ENCODE measurements at places on chromosomes 16 and 17. TPM values are rescaled to one million over a fixed set of nuclear protein-coding genes. Genes with fewer than 3 reads are reported as not detected.

ALDOA gene
- 1,576 TPM for total RNA-seq

DNA sequence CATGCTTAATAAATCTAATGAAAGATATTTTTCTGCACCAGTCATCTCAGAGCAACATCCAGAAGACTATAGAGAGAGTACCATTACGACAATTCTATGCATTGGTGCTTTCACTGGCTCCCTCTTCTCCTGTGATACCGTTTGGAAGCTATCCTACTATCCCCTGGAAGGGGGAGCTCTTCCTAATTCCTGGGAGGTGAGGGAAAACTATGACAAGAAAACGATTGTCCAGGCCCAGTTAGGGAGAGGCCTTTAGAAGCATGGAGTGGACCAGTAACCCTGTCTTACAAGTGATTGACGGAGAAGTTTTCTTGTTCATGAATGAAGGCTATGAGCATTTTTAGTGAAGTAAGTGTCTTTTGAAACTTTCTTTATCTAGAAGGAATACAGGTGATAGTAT is 150.2 kb downstream of the TANC2 start:
- DNase-seq, result no peak

CSF3 gene
- total RNA-seq, result not detected

DNA sequence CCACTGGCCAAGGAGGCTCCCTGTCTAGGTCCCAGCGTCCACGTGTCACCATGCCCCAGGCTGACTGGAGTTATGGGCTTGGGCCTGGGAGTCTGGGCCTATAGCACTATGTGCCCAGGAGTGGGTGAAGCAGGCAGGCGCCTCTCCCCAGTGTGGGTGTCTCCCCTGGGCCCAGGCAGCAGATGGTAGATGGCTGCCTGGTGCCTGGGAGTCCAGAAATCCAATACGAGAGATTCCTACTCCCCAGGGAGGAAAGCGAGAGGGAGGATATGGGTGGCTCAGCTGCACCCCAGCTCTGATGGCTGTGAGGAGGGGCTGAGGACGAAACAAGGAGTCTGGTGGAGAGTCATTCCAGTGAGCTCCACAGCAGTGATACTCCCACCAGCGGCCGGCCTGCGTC is 5.0 kb downstream of the KCNH6 start:
- DNase-seq, result no peak

DNA sequence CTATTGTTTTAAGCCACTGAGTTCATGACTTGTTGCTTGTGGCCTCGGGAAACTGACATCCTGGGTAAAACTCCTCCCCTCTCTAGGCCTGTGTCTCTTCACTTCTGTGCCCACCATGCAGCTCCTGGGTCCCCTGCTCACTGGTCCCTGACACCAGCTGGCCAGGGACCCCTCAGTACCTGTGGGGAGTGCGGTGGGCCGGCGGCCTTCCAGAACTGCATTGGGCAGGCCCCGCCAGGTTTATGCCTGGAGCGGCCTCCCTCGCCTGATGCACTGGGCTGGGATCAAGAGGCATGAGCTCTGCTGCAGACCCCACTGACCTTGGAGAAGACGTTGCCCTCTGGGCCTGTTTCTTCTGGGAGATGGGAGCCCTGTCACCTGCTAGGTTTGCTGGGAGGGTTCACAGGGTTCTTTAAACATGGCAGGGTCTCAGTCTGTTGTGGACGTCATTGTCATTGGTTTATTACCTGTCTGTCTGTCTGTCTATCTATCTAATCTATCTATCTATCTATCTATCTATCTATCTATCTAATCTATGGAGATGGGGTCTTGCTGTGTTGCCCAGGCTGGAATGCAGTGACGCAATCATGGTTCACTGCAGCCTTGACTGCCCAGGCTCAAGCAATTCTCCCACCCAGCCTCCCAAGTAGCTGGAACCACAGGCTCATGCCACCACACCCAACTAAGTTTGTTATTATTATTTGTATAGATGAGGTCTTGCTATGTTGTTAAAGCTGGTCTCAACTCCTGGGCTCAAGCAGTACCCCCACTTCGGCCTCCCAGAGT is 21.5 kb upstream of the RMI2 start:
- no peak for DNase-seq

DNA sequence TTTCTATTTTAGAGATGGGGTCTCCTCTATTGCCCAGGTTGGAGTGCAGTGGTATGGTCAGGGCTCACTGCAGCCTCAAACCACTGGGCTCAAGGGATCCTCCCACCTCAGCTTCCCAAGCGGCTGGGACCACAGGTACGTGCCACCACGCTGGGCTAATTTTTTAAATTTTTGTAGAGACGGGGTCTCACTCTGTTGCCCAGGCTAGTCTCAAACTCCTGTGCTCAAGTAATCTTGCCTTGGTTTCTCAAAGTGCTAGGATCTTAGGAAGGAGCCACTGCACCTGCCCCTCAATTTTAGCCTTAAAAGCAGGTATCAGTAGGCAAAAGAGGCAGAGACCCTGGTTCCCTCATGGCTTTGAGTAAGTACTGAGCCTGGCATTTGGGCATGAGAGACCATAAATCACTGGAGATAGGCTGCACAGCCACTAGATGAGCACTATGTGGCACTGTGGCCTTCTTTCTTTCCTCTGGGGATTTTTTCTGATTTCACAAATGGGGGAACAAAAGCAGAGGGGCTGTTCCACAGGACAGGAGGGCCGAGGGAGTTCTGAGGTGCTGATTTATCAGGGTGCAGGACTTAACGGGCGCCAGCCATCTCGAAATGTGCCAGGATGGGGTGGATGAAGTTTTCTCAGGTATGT is 82.2 kb downstream of the PLXDC1 start:
- peak; percentile 54 for DNase-seq

BAIAP3 gene
- 0.56 TPM for total RNA-seq

ZNF423 gene
- total RNA-seq, result under 0.01 TPM

GRCh38 chr17:82793974-82794630 is 42.2 kb downstream of the TBCD start:
- DNase-seq, result no peak

DNA sequence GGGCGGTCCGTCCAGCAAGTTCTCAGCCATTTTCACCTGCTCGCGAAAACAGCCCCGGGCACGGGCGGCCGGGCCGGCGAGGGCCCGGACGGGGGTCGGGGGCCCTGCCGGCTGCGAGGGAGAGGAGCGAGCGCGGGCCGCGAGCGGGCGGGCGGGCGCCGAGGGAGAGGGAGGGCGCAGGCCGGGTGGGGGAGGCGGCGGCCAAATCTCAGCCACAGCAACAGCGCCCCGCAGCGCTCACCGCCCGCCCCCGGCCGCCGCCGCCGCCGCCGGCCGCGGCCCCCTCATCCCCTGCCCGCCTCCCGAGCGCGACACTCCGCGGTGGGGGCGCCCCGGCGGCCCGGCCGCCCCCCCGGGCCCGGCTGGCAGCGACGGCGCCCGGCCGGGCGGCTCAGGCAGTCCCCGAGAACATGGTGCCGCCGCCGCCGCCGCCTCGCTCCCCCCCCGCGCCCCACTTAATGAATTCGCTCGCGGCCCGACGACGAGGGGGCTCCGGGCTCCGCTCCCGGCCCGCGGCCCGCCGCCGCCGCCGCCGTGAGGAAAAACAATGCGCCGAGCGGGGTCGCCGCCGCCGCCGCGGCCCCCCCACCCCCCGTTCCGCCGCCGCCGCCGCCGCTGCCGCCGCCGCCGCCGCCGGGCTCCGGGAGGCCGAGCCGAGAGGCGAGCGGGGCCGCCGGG is 487 bp downstream of the CREBBP start:
- DNase-seq, result peak; percentile 52

CD300LG gene
- total RNA-seq, result not detected

SCGB1C2 gene
- total RNA-seq, result not detected

CCL4 gene
- not detected for total RNA-seq

TBC1D3C gene
- total RNA-seq, result not detected

DNA sequence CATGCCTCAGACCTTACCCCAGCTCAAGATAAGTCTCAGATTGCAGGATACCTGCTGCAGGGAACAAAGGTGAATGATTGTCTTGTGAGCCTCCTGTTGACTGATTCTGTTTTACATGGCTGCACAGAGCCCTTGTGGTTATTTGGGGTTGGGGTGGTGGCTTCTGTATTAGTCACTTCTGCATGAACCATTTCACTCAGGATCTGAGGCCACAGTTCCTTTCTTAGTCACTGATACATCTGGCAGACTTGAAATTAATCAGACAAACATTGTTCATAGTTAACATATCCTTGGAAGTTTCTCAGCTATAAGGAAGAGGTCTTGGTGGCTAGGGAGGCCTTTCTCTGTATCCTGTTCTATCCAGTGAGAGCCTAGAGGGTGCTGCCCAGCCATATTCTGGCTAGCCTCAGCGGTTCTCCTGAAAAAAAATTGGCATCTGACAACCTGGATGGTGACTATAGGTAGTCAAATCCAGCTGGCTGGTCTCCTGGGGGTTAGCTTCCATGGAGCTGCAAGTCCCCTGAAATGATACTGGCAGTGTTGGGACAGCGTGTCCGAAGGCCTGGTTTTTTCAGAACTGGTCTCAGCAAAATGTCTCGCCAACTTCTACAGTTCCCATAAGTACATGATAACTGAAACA is 8.4 kb upstream of the PLK1 start:
- peak; percentile 95 for DNase-seq

- peak; percentile 45 for DNase-seq
Observed at GRCh38 chr17:32746698-32747097, 130.2 kb downstream of the MYO1D start.

GRCh38 chr16:68475071-68475470 is 26.8 kb upstream of the SMPD3 start:
- no peak for DNase-seq

DNA sequence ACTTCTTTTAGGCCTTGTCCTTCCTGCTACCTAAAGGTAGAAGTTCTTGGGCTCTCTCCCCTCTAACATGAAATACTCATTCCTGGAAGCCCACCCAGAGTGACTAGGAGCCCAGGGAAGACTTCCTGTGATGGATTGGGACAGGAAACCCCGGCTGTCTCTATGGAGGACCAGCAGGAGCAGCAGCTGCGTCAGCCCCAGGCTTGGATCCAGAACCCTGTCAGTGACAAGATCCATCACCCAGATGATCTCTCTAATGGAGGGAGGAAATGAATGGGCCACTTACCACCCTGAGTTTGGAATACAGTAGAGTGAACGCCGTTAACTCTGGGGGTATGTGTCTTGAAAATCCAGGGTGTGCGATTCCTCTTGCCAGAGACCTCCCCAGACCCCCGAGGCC is 195.7 kb upstream of the WSCD1 start:
- DNase-seq, result no peak

SSTR5 gene
- total RNA-seq, result not detected

STAT5B gene
- 24.4 TPM for total RNA-seq

WSCD1 gene
- total RNA-seq, result not detected

- no peak for DNase-seq
Observed at GRCh38 chr17:42045719-42046118, 4.7 kb downstream of the C17orf113 start.

DNA sequence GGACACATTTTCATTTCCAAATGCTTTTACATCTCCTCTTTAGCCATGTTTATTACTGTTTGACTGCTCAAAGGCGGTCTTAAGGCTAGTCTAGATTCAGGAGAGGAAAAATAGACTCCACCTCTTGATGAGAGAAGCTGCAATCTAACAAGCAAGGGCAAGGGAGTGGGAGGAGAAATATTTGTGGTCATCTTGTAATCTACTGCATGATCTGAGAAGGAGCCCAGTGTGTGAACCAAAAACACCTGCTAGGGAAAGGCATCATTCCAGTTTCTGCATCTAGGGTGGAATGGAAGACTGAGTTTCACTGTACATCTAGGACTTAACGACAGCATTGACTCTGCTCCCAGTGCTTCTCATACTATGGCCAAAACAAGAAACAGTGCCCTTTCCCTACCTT is 232.2 kb upstream of the HS3ST3A1 start:
- peak; percentile 4 for DNase-seq

DNA sequence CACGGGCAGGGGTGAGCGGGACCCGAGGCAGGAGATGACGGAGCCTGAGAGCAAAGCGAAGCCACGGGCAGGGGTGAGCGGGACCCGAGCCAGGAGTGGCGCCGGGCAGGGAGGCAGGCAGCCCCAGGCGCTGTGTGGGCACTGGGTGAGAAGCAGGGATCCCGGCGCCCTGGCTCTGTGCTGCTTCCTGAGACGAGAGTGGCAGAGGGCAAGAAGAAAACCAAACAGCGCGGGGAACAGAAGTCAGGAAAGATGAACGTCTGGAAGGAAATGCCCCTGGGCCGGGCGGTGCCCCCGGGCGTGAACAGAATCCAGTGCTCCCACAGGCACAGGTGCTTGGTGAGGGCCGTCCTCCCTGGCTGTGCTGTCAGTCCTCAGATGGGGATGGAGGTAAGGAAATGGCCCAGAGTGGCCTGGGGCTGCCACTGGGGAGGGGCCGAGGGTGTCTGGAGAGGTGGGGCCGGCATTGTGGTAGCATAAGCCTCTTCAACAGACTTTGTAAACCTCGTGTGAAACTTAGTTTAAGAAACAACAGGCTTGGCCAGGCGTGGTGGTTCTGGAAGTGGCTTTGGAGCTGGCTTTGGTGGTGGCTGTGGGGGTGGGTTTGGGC is 9.8 kb downstream of the ASPSCR1 start:
- no peak for DNase-seq

TPSAB1 gene
- total RNA-seq, result not detected

DNA sequence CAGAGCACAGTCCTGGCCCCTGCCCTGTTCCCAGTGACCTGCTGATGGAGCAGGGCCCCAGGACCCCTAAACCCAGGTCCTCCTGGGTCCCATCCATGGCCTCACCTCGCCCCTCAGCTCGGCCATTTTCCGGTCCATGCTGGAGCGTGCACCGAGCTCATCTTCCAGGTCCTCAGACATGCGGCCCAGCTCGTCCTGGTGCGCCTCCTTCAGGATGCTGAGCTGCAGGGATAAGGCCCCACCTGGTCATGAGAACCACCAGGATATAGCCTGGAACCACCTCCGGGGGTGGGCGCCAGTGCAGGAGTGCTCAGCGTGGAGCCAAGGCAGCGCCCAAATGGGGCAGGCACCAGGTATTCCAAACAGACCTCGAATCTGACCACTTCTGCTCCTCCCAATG is 17.9 kb downstream of the CCDC102A start:
- no peak for DNase-seq

DNA sequence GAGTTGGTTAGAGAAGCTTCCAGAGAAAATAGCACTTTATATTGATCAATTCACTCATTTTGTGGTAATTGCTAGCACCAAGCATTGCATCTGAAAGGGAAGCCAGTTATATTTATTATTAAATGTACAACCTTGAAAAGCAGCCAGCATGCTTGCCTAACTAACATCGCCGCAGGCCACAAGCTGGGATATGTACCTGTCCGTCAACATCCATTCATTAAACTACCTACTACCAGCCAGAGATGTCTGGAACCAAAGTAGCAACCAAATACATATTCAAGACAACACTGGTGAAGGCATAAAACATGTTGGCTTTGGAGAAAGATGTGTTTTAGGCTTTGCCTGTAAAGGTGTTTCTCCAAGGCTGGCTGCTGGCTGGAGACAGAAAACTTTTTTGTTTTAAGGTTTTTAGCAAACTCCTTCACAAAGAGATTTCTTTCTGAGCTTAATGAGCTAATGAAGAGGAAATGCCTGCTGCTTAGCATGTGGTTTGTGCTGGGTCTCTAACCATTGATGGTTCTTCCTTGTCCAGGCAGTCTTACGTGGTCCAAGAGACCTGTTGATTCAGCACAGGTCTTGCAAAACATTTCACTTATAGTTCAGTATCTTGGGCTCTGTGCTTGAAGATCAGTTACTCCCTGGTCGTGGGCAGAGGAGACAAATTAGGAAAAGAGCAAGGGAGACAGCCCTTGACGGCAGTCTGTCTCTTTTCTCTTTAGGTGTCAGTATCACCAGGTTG is 3.1 kb downstream of the ITPRIPL2 start:
- DNase-seq, result peak; percentile 34

LPO gene
- total RNA-seq, result not detected

Measured in IMR-90 (cell line).